ENCODE measurements at places on chromosomes 5 and 9.

- no peak for DNase-seq
Observed at GRCh38 chr5:94181895-94182294, 436.5 kb downstream of the KIAA0825 start.

DNA sequence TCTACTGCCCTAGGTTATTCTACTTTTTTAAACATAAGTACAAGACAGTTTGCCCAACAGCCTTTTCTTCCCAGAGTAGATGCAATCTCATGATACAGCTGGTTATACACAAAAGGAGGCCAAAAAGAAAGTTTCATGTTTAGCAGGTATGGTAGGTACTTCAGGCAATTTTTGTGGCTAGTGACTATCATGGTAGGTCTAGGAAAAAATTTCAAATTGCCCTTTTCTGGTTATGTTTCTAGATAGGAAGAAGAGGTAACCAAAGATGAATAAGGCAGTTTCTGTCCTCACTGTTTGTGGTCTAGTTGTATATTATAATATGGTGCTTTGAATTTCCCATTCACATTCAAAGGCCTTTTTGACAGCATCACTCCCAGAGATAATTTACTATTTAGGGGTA is 19.7 kb downstream of the MEGF9 start:
- DNase-seq, result no peak

GRCh38 chr5:175098301-175098700 is 345.7 kb downstream of the DRD1 start:
- DNase-seq, result no peak

DNA sequence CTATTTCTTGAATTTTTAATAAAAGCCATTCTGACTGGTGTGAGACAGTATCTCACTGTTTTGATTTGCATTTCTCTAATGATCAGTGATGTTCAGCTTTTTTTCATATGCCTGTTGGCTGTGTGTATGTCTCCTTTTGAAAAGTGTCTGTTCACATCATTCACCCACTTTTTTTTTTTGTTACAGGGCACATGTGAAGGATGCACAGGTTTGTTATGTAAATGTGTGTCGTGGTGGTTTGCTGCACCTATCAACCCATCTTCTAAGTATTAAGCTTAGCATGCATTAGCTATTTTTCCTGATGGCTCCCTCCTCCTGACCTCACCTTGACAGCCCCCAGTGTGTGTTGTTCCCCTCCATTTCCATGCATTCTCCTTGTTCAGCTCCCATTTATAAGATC is 39.3 kb upstream of the IFNE start:
- no peak for DNase-seq

DNA sequence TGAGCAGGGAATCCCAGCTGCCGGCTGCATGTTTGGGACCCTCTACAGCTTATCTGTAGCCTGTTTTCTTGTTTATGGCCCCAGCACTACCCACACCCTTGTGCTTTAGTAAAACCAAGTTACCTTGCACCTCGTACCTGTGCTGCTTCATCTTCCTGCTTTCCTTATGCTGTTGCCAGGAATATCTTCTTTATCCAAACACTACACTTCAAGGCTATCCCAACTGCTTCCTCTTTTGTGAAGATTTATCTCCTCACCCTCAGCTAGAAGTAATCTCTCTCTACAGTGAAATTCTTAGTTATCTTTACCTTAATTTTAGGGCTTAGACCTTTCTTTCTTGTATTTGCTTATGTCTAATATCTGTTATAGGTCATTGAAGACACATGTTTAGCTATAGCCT is 171.1 kb downstream of the KDM4C start:
- DNase-seq, result no peak

- no peak for DNase-seq
Observed at GRCh38 chr5:32168460-32169033, 5.6 kb downstream of the GOLPH3 start.

DNA sequence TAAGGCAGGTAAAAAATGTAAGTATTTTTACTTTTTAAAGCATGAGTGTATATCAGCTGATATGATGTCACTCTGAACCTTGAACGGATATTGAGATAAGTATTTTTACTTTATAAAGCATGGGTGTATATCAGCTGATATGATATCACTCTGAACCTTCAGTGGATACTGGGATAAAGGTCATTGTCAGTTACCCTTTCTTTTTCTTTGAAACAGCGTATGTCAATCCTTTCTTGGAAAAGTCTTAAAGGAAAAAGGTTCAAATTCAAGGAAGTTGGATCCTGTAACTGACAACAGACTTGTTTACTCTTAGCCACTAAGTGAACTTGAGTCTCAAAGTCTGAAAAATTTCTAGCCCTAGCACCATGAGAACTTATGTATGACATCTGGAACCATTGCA is 61.7 kb upstream of the IFNK start:
- no peak for DNase-seq

DNA sequence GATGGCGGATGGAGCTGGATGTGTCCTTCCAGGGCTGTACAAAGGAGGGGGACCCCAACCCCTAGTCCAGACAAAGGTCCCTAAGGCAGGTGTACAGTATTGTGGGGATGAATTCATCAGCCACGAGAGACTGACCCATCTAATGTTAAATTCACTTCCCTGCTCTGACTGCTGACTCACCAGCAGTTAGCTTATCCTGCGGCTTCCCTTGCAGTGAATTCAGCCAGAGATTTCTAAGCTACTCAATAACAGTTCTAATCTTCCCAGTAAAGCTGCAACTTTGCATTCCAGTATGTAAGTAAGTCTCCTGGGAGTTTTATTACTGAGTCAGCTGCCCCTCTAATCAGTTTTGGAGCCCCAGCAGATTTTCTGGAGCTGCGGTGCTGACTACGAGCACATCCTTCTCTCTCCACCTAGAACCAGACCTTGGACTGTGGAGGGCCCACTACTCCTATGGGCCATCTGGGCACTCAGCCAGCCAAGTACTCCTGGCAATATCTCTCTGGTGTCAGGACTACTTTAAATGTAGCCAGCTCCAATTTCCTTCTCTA is 16.1 kb downstream of the B4GALT1 start:
- DNase-seq, result no peak

- DNase-seq, result no peak
Observed at GRCh38 chr9:135290566-135290965, 189.0 kb upstream of the PPP1R26 start.

- DNase-seq, result no peak
Observed at GRCh38 chr5:7616897-7617296, 221.0 kb downstream of the ADCY2 start.

DNA sequence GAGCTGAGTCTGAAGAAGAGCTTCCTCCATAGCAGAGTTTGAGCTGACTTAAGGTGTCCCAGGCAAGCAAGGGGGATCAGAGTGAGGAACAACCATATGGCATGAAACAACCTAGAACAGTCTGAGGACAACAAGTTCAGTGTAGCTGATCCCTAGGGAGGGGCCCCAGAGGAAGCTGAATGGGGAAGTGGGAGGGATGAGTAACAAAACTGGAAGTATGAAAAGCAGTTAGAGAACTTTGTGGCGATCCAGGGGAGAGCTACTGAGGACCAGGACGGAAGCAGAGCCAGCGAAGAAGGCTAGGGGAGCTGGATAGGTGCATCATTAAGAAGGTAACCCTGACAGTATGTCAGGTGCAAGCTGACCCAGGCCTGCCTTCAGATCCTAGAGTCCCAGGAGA is 580.8 kb downstream of the BNC2 start:
- no peak for DNase-seq

- no peak for DNase-seq
Observed at GRCh38 chr9:117821954-117822353, 117.8 kb downstream of the TLR4 start.

DNA sequence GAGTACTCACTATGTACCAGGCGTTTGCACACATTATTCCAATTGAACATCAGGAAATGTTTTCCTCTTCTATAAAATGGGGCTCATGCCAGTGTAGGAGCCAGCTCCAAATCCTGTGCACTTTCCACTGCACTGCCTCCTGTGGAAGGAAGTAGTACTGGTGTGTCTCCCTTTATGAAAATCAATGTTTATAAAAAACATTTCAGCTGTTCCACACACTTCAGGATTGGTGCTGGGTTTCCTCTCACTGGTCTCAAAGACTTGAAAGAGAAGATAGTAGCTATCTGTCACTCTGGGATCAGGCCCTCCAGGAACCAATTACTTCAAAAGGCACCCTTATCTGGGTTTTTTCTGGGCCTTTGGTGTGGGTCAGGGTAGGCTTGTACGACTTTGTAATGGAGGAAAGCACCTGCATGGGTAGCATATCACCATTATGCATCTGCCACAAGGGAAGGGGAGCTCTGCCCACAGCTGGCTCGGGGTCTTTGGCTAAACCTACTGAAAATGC is 32.5 kb downstream of the RAB14 start:
- DNase-seq, result peak; percentile 21

DNA sequence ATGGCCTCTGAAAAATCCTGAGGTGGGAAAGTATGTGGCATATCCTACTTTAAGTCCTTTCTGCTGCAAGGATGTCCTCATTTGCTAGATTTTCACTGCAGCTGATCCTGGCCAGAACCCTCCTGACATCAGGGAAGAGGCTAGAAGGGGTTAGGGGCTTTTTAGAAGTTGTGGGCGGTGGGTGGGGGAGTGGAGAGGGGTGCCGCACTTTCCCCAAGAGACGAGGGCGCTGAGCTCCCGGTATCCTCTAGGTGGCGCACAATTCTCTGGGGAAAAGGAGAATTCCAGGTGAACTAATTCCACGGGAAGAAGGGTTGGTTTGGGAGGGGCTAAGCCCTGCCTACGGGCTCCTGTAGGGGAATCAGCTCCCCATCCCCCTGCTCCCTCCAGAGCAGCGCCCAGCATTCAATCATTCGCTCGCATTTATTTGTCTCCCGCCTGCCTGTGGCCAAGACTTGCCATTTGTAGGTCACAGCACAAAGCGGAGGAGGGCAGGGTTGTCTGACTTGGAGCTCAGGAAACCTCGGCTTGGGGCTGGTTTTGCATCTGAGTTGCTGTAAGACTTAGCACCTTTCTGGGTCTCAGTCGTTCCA is 42.9 kb upstream of the HAND1 start:
- no peak for DNase-seq

GRCh38 chr9:17761984-17762676 is 183.3 kb downstream of the SH3GL2 start:
- no peak for DNase-seq

DNA sequence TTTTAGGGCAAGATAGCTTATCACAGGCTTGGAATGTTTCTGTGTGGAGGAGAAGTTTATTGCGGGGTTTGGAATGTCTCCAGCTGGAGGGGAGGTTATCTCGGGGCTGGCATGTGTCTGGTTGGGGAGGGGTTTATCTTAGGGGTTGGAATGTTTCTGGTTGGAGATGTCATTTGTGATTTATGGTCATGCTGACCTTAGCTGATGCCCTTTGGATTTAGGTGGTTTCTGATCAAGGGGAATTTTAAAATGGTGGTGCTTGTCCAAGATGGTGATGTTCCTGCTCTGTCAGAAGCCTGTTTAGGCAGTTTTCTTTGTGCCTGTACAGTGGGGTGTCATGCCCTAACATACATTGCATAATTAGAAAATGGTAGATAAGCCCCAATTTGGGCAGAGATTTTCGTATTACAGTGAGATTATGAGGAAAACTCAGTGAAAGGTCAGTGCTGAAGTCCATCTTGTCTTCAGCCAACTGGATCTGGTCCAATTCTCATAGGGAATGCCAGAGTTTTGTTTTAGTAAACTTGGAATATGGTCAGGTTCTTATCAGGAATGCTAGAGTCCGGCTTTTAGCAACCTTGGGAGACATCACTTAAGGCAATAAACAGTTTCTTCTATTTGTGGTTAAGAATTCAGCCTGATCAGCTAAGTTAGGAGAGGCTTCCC is 14.3 kb downstream of the CDK20 start:
- DNase-seq, result no peak

- DNase-seq, result no peak
Observed at GRCh38 chr5:61252643-61252925, 79.5 kb upstream of the ZSWIM6 start.

DNA sequence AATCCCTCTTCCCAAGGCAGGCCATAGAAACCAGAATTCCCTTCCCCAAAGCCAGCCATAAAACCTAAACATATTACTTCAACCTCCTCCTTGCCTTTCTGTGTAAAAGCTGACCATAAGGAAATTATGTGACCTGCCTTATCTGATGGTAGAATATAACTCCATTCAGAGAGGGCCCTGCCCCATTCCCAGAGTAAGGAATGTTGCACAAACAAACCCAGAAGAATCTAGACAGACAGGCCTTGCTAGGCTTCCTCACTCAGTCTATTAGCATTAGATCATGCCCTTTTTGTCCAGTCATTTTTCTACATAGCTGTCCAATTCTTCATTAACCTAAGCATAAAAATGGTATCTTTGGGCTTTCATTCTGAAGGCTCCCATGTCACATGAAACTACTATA is 17.8 kb upstream of the IFNB1 start:
- DNase-seq, result no peak

DNA sequence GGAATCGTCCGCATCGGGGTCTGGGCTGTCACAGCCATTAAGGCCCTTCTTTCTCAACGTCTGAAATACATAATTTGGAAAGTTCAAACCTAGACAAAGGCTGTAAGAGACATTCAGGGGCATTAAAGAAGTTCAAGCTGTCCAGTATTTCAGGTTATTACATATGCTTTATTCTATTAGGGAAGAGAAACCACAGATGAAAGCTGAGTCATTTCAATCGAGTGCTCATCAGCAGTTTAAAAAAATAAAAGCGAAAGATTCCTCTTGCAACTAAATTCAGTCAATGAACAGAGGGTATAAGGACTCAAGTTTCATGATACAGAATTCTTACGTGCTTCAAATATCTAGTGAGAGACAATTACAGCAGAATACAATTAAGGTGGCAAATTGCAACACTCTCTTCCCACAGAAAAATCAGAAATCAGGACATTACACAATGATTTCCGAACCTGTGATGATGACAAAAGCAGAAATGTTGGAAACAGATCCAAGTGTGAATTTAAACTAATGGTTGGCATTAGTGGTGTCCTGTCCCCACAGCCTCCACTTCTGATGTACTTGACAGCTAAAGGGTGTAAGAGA is 121.6 kb downstream of the MEF2C start:
- no peak for DNase-seq

DNA sequence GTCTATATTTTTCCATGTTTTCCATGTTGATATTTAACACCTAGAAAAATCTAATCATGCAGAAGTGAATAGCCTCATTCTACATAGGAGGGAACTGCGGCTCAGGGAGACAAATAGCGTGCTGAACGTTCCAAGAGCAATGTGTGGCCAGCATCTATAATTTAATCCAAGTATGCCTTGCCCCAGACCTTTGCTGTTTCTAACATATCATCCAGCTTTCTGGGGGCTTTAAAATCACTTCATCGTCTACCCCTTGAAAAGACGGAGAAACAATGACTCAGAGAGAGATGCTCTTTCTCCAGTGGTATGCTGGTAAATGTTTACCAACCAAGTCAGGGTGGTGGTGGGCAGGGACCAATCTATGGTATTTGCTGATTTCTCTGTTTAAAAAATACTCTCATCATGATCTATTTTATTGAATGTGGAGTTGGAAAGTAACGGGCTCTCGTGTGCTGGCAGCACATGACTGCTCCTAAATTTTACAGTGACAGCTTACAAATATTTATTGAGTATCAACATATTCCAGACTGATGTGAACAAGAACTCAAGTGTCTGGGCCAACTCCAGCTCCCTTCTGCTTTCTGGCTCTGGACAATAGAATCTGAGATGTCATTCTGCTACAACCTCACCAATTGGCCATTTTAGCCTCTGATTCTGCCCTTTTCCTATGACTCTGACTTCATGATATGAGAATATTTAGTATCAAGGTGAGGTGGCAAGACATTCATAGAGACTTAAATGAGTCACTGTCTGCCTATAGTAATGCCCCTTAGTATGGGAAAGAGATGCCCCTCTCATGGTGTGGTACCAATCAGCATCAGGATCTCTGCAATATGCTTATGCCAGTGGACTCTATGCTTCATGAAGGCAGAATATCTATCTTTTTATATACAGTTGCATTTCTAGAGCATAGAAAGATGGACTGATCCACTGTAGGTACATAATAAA is 407.4 kb upstream of the TNC start:
- DNase-seq, result no peak
